Stimulated activated CD8-positive, alpha-beta memory T cell treated with anti-CD3 and anti-CD28 coated beads, Interleukin-2, amount 100 ng/mL, for 1 hour (primary cell): ENCODE measurements at places on chromosomes 5 and 9.

DNA sequence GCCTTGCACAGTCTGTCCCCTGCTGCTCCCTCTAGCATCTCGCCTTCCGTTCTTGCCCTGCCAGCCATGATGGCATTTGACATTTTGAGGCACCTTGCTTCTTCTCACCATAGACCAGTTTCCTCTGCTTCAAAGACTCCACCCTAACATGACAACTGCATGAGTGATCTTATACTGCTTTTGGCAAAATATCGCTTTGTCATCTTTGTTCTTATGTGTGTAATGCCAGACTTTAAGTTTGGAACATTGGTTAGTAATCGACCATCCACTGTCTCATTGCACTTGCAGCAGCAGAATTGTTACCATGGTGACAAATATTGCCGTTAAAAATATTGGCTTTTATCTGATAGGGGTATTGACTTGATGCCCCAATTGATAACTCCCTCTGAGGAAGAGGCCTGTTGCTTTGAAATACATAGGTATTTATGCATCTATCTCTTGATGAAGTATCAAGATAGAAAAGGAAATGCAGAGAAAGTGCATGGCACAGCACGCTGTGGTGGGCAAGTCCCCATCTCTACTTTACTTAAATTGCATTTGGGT is 6.8 kb downstream of the GARIN3 start:
- no peak for DNase-seq

DNA sequence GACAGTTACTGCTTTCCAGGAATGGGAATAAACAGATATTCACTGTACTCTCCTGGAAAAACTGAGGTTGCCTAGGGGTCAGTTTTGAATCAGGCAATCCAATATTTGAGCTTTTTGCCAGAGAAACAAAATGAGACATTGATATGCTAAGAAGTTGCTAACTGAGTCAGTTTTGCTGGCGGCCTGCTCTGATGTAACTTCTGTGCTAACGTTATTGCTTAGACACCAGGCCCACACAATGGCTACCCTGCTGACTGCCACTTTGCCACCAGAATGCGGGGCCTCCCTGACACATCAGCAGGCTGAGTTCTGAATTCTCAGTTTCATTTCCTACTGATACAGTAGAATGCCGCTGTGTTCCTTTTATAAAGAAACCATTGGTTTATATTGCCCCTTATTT is 18.2 kb upstream of the ZNF618 start:
- no peak for DNase-seq

DNA sequence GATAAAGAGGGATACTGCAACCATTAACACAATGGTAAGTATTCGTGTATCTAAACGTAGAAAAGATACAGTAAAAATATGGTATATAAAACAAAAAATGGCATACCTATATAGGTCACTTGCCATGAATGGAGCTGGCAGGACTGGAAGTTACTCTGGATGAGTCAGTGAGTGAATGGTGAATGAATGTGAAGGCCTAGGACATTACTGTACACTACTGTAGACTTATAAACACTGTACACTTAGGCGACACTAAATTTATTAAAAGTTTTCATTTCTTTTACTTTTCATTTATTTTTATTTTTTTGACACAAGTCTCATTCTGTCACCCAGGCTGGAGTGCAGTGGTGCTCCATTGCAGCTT is 14.1 kb downstream of the TDRD7 start:
- DNase-seq: no peak

DNA sequence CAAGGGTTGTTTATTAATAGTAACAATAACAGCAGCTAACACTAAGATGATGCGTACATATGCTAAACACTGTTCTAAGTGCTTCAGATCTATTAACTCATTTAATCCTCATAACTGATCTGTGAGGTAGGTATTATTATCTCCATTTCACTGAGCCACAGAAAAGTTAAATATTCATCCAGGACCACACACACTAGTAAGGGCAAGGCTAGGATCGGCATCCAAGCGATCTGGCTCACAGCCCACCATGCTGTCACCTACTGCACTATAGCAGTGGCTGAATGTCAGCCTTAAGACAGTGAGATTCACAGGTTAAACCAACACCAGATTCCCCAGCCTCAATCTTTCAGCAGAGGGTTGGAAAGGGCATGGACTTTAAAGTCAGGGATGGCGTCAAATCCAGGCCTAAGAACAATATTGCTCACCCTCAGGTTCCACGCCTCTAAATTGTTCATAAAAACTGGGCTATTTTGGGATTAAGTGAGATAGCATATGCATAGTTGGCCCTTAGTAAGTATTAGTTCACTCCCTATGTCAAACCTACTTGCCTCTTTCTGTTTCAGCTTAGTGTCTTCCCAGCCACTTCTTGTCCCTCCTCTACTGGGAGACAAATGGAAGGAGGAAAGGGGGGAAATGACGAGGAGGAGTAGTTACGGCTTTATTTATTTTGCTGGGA is 150.8 kb downstream of the MAPKAP1 start:
- no peak for DNase-seq

GRCh38 chr9:83130541-83130940 is 67.6 kb upstream of the RASEF start:
- no peak for DNase-seq

DNA sequence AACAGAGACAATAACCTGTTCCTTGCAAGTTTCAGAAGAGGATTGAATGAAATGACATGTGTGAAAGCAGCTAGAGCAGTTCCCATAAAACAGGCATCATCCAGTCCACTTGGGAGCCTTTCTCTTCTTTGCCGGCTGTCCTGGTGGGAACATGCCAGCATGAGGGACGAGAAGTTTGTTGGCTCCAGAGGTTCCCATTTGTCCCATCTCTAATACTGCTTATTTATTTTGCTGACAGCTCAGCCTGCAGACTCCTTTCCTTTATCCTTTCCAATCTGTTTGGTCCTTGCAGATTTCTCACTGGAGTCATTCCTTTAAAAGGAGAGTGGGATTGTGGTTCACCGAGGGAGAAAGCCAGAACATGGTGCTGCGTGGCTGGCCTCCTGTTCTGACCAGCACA is 321.5 kb upstream of the CLINT1 start:
- no peak for DNase-seq

GRCh38 chr5:61120534-61120933 is 41.7 kb downstream of the SMIM15 start:
- no peak for DNase-seq

GRCh38 chr9:111728617-111729366 is 65.9 kb downstream of the SHOC1 start:
- no peak for DNase-seq

DNA sequence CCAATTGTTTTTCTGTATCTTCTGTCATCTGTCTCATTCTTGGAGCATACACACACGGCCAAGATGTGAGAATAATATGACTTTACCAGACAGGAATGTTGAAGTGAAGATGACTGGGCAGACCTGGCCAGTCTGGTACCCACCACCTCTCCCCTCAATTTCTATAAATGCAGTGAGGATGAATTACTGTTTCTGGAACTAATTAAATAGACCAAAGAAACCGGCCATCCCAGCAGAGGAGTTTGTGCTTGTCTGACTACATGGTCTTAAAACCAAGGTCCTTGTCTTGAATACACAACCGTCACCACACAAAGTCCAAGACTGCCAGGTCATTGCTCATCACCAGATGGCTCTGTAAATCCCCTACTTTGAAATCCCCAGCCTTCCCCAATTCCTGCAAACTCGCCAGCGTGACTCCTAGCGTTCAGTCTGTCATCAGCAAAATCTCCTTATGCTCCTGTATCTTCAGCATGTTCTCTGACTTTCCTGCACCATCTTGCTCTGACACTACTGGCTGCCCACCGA is 147.2 kb downstream of the PDE4D start:
- DNase-seq: no peak

DNA sequence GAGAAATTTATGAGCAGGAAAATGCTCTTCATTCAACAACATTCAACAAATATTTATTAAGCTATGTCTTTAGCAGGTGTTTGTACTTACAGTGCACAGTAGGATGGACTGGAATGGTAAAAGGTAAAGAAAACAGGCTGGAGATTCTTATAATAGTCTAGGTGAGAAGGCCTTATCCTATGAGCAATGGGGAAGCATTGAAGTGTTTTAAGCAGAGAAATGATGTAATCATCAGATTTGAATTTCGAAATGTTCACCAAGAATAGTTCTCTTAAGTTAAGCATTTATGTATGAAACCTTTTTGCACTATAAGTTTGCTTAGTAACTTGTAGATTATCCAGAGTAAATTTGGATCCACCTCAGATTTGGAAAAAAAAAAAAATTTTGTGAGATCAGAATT is 209.3 kb downstream of the NR3C1 start:
- no peak for DNase-seq

DNA sequence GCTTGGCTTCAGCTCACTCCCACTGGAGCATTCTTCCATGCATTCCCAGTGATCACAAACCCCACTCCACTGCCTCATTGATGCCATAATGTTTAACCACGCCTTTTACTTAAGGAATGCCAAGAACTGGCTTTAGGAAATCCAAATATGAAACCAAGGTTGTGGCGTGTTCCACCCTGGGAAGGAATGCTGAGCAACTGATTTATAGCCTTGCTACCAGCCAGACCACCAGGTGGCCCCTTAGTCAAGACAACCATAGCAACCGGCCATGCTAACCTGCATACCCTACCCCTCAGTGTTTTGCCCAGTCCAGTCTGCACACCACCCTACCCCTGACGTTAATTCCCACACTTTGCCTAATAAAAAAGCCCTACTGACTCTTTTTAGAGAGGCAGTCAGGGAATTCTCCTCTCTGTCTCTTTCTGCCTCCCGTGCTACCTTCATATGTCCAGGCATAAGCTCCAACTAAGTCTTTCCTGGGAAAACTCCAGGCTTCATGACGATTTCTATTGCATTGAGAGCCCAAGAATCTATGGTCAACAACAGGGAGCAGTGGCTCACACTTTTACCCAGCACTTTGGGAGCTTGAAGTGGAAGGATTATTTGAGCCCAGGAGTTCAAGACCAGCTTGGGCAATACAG is 27.0 kb upstream of the PRRC2B start:
- DNase-seq: no peak
